Breast epithelium (tissue), 4 donors: ENCODE measurements at places on chromosomes 2 and 18. TPM values are rescaled to one million over a fixed set of nuclear protein-coding genes. Genes with fewer than 3 reads are reported as not detected.

DNA sequence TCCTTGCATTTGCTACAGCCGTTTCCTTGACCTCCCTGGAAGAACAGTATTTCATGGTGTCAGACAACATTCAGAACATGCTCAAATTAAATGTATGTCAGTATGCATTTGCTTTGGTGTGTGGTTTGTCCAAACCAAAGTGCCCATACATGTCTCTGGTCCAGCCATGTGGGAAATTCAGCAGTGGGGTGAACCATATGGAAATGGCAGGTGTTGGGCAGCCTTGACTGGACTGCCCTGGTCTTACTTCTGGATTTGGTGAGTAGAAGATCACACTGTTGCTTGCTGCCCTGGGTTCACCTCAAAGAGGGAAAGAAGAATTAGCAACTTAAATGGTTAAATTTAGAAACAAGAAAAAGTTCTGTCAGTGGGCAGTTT lies 84.5 kb downstream of the MSH2 start:
- no peak for DNase-seq
- H3K36me3 ChIP-seq, result no peaks in the 10 kb centered on the region
- no peak overlapping the region for H3K27ac ChIP-seq
- no peaks in the 10 kb centered on the region for H3K4me1 ChIP-seq
- H3K27me3 ChIP-seq, result no peaks in the 10 kb centered on the region
- H3K4me3 ChIP-seq, result no peak overlapping the region

- peak within 1 kb of the TSS; percentile 94 for H3K4me3 ChIP-seq
- no peaks in the 10 kb centered on the region for H3K36me3 ChIP-seq
- DNase-seq, result peak; percentile 80
- no peaks in the 10 kb centered on the region for H3K27me3 ChIP-seq
- H3K4me1 ChIP-seq, result no peaks in the 10 kb centered on the region
- H3K27ac ChIP-seq, result peak within 1 kb of the TSS; percentile 89
Observed at GRCh38 chr2:178193823-178194599, at the start of gene OSBPL6. TSS of gene OSBPL6 (plus strand) at chr2:178194512. CDS start at chr2:178306185, 111,673 bp downstream.

DNA sequence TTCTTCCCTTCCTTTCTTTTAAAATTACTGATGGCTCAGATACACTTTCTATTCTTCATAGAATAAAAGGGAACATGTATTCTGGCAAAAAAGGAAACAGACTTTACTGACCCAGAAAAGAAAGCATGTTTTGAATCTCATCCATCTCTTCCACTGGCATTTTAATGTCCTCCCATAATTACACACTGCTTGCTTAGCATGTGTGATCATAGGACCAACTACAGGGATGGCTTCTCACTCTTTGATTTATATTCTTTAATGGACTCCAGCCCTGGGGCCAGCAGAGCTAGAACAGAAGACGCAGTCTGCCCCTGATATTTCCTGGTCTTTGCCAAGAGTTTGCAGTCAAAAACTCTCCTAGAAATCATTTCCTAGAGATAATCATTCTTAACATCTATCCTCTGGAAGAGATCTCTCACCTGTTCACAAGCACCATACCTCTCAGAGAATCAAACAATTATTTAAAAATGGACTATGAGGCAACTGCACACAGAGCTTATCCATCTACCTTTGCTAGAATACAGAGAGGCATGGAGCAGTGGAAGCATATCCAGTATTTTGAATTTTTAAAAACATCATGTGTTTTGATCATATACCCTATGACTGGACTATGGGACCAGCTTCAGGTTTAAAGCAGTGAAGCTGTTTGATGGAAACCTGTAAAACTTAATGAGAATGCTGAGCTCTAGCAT lies 429.1 kb downstream of the NRXN1 start:
- no peaks in the 10 kb centered on the region for H3K4me1 ChIP-seq
- no peaks in the 10 kb centered on the region for H3K36me3 ChIP-seq
- DNase-seq, result no peak
- H3K27ac ChIP-seq, result no peak overlapping the region

DNA sequence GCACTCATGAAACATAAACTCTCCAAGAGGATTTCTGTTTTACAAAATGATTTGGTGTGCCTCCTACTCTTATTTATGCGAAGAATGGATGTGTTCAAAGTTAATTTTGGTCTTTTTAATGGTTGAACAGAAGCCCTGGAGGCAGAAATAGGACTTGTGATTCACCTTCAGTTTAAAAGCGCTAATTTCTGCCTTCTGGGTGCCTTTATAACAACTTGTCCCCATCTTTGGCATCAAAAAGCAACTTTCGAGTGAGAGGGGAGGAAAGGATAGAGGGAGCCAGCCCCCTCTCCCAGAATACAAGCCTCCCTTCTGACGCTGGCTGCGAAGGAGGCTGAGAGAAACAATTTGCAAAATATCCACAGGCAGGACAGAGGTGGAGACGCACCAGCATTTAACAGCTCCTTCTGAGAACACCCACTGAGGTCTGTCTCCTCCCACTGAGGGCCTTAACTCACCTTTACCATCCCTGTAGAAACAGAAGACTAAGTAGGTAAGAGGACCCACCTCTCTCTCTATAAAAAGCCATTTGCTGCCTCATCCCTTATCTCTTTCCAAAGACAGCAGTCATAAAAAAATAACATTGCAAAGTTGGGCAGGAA lies 24.3 kb upstream of the BCL11A start:
- no peaks in the 10 kb centered on the region for H3K4me1 ChIP-seq
- no peak for DNase-seq

GRCh38 chr18:35478520-35479435 lies 19.0 kb downstream of the INO80C start:
- no peaks in the 10 kb centered on the region for H3K27me3 ChIP-seq
- no peak overlapping the region for H3K27ac ChIP-seq
- no peaks in the 10 kb centered on the region for H3K4me1 ChIP-seq
- no peaks in the 10 kb centered on the region for H3K36me3 ChIP-seq
- DNase-seq, result no peak

- no peaks in the 10 kb centered on the region for H3K36me3 ChIP-seq
- H3K27me3 ChIP-seq, result no peaks in the 10 kb centered on the region
- no peak overlapping the region for H3K4me3 ChIP-seq
Observed at GRCh38 chr2:120485096-120485495, 139.2 kb downstream of the INHBB start.

Gene ADD2
- total RNA-seq, result 1.3 TPM
